H9 (cell line): ENCODE measurements at places on chromosomes 5 and 9. TPM values are rescaled to one million over a fixed set of nuclear protein-coding genes. Genes with fewer than 3 reads are reported as not detected.

The CCL28 gene
- total RNA-seq: not detected in 2 replicates

The LCN1 gene
- total RNA-seq: not detected in 2 replicates

The SOX30 gene
- total RNA-seq: 0.13 TPM in 1 of 2 replicates, not detected in the other

The TXNDC15 gene
- 31.3 and 31.7 TPM in 2 replicates for total RNA-seq

The ZBED3 gene
- total RNA-seq: 7.6 and 7.8 TPM in 2 replicates

The ENTPD8 gene
- 0.77 and 0.90 TPM in 2 replicates for total RNA-seq

The RNF183 gene
- total RNA-seq: 0.33 TPM in 1 of 2 replicates, not detected in the other

The SYK gene
- 7.9 and 8.0 TPM in 2 replicates for total RNA-seq

The GLDC gene
- total RNA-seq: 74.4 and 74.6 TPM in 2 replicates

The ECM2 gene
- not detected in 2 replicates for total RNA-seq

GRCh38 chr5:81363093-81363871, 30.7 kb downstream of the ACOT12 start:
- H3K36me3 ChIP-seq: no peaks in the 10 kb centered on the region
- H3K4me1 ChIP-seq: no peaks in the 10 kb centered on the region
- H3K27me3 ChIP-seq: no peaks in the 10 kb centered on the region
- DNase-seq: no peak
- H3K4me3 ChIP-seq: no peak overlapping the region

DNA sequence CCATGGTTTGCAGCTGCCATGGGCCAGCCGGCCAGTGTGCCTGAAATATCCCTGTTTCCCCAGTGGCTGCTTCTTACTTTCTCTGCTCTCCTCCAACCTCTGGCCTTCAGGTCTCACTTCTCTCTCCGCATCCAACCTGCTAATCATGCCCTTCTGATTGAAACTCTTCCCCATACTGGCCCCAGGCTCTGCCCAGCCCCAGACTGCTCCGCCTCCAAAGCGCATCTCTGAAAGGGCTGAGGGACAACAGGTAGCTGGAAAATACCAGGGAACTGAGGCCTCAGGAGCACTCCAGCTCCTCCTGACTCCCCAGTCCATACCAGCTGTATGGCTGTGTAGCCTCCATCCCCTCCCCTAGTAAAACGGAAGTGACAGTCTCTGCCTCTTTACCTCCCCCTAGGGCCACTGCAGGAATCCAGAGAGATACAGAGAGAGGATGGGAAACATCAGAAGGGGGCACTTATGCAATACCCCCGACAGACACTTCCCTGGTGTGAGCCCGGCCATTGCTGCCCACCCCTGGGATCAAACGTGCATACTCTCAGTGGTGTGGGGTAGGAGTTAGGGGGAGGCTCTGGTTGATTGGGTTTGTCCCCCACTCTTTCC, 34.2 kb downstream of the PAX5 start:
- peaks cover 16% of the 10 kb centered on the region; the same call in 1 of the 2 replicates for H3K27me3 ChIP-seq
- H3K36me3 ChIP-seq: no peaks in the 10 kb centered on the region; the same call in 1 of the 3 replicates
- no peak overlapping the region for H3K27ac ChIP-seq

- no peaks in the 10 kb centered on the region for H3K27me3 ChIP-seq
- H3K36me3 ChIP-seq: no peaks in the 10 kb centered on the region
- no peak overlapping the region for H3K4me3 ChIP-seq
These were observed 283.1 kb downstream of the GLIS3 start for GRCh38 chr9:4016789-4017188.

DNA sequence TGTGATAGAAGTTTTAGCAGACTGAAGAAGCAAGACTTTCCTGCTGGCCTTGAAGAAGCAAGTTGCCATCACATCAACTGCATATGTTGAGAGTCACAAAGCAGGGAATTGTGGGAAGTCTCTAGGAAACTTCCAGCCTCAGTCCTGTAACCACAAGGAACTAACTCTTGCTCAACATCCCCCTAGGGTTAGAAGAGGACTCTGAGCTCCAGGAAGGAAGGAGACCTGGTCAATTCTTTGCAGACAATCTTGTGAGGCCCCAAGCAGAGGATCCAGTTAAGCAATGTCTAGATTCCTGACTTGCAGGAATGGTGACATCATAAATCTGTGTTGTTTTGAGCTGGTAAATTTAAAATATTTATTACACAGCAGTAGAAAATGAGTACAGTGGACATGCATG, 18.6 kb upstream of the ZNF366 start:
- H3K36me3 ChIP-seq: no peaks in the 10 kb centered on the region
- H3K4me1 ChIP-seq: no peaks in the 10 kb centered on the region
- H3K27me3 ChIP-seq: no peaks in the 10 kb centered on the region
- no peak overlapping the region for H3K27ac ChIP-seq

DNA sequence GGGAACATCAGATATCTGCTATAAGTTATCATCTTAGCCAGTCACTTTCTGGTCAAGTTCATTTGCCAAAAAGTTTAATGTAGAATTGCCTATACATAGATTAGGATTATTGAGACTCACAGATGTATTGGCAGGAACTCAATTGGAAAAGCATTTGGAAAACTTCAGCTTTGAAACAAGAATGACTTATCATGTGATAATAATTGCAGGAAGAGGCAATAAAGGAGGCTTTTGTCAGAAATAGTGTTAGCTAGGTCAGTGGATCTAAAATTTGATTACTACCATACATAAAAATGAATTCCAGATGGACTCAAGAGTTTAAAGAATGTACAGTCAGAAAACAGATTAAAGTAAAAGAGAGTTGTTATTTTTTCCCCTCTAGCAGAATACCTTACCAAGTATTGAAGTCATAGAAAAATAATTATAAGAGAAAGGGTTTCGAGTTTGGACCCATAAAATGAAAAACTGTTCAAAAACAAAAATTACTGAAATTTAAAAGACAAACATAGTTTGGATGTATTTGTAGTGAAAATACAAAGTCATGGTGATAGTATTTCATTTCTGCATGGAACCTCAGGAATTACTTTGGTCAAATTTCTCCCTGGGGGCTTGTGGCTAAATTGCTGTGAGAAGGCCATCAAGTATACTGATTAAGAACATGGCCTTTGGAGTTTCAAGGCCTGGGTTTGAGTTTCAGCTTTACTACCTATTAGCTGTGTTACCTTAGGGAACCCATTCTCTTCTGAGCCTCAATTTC, 159.9 kb downstream of the TMEM38B start:
- no peaks in the 10 kb centered on the region; the same call in 1 of the 2 replicates for H3K4me1 ChIP-seq
- DNase-seq: no peak
- H3K27me3 ChIP-seq: no peaks in the 10 kb centered on the region
- no peaks in the 10 kb centered on the region for H3K36me3 ChIP-seq
- H3K4me3 ChIP-seq: no peak overlapping the region

GRCh38 chr5:81269751-81270393, 31.5 kb upstream of the ZCCHC9 start:
- peak; percentile 43 for DNase-seq
- H3K27me3 ChIP-seq: no peaks in the 10 kb centered on the region
- no peak overlapping the region for H3K27ac ChIP-seq
- peak overlapping the region; percentile 13; the same call in 2 of the 3 replicates for H3K4me3 ChIP-seq

- no peak for DNase-seq
- H3K36me3 ChIP-seq: no peaks in the 10 kb centered on the region
- H3K27me3 ChIP-seq: no peaks in the 10 kb centered on the region
- no peaks in the 10 kb centered on the region for H3K4me1 ChIP-seq
- no peak overlapping the region for H3K27ac ChIP-seq
These were observed 84.2 kb upstream of the PCSK1 start for GRCh38 chr5:96517295-96517694.

- no peaks in the 10 kb centered on the region for H3K4me1 ChIP-seq
- no peak overlapping the region for H3K27ac ChIP-seq
These were observed 17.7 kb downstream of the RALGDS start for GRCh38 chr9:133103183-133103986.

DNA sequence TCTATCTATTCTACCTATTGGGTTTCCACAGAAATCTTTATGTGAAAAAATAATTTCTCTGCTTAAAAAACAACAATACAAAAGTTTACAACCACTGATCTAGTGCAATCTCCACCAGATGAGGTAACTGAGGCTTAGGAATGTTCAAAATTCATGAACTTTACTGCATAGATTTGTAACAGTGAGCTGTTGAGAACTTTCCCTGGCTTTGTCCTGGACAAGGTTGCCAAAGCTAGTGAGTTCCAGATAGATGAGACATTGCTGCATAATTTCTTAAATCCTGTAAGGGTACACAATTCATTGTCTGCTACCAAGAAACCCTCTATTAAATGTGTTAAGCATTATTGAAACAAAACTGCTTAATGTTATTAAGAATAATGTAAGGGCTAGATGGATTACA, 102.7 kb downstream of the OSMR start:
- no peaks in the 10 kb centered on the region for H3K4me1 ChIP-seq
- no peaks in the 10 kb centered on the region for H3K27me3 ChIP-seq
- DNase-seq: no peak
- peaks cover 48% of the 10 kb centered on the region for H3K36me3 ChIP-seq
- no peak overlapping the region for H3K27ac ChIP-seq

DNA sequence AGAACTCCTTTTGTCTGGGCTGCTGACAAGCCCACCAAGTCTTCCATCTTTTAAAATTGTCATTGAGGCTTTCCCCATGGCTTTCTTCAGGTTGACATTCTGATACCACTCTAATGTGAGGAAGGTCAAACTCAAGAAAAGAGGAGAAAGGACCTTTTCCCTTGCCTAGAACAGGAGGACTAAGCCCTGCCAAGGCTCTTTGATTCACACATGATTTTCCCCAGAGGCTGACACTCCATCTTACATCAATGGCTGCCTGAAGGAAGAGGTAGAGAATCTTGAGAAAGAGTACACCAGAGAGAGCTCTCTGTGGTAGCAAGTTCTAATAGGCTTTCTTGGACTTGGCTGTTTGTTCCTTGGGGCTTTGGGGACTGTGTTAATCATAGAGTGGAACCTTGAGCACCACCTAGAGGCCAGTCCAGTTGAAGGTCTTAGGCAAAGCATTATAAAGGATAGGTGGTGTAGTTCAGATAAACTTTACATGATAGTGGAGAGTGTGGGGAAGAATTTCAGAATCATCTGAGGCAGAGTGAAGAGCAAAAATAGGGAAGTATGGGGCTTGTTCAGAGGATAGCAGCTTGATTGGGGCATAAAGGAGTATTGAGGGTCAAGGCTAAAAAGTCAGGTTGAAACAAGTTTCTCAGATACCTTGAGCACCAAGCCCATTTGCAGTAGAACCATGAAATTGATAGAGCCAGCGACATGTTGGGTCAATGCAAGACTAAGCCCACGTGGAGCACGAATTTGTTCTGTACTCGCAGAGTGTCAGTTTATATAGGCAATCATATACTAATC, 36.7 kb downstream of the NDFIP1 start:
- H3K27me3 ChIP-seq: no peaks in the 10 kb centered on the region
- no peaks in the 10 kb centered on the region for H3K4me1 ChIP-seq
- H3K4me3 ChIP-seq: no peak overlapping the region
- H3K27ac ChIP-seq: no peak overlapping the region

DNA sequence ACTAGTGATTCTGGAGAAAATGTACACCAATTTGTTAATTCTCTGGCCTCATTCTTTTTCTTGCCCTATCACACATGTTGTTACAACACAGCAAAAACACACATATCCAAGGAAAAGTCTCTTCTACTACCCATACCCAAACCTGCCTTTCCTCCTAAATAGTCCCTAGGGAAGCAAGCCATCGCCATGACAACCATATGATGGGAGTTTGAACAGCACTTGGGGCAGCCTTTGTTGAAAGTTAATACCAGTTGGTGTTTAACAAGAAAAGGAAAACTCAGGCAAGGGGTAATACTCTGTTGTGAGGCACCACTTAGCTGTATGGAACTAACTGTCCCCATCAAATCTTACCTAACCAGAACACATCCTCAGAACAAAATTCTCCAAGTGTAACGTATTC, 1.7 kb downstream of the TRPM3 start:
- H3K27me3 ChIP-seq: no peaks in the 10 kb centered on the region
- H3K4me3 ChIP-seq: peak overlapping the region; percentile 78
- H3K4me1 ChIP-seq: peaks cover 16% of the 10 kb centered on the region; the same call in 1 of the 2 replicates
- peak overlapping the region; percentile 97 for H3K27ac ChIP-seq
- H3K36me3 ChIP-seq: 0 out of 2 replicates have a peak, but pooled peaks cover 2% of the 10 kb centered on the region
- peak; percentile 36 for DNase-seq

- H3K27ac ChIP-seq: no peak overlapping the region
- DNase-seq: no peak
- no peak overlapping the region for H3K4me3 ChIP-seq
- no peaks in the 10 kb centered on the region for H3K36me3 ChIP-seq
- no peaks in the 10 kb centered on the region for H3K4me1 ChIP-seq
These were observed 93.5 kb downstream of the GNA14 start for GRCh38 chr9:77554586-77555105.

- no peaks in the 10 kb centered on the region for H3K36me3 ChIP-seq
- H3K4me1 ChIP-seq: no peaks in the 10 kb centered on the region
- no peaks in the 10 kb centered on the region for H3K27me3 ChIP-seq
- H3K27ac ChIP-seq: no peak overlapping the region
These were observed 26.6 kb upstream of the DAB2 start for GRCh38 chr5:39451276-39451941.

GRCh38 chr5:160175438-160176218, 53.7 kb upstream of the FABP6 start:
- H3K36me3 ChIP-seq: no peaks in the 10 kb centered on the region
- no peak overlapping the region for H3K4me3 ChIP-seq
- DNase-seq: no peak
- no peaks in the 10 kb centered on the region for H3K27me3 ChIP-seq

DNA sequence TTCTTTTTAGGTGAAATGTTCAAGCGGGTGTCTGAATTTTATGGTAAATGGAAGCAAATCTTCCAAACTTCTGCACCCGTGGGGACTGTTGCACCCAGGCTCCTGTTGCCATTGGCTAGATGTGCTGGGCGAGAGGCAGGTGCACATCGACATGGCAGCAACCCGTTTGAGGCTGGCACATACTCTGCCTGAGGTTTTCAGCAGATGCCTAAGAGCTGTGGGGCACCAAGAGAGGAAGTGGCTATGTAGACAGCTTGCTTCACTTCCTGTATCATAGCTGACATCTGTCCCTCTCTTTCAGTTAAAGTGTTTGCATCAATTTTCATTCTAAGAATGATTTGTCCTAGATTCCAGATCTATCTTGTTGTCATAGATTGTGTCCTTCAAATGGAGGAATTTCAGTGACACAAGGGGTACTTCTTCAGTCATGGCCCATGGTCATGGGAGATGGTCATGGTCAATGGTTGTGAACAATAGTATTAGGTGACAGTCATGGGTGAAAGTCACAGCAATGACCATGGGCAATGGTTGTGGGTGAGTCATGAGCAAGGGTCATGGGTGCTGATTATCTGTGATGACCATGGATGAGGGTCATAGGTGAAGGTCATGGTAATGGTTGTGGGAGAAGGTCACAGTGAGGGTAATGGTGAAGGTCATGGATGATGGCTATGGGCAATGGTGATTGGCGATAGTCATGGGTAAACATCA, 115.1 kb upstream of the IRX4 start:
- H3K27ac ChIP-seq: no peak overlapping the region
- peaks cover 6% of the 10 kb centered on the region; the same call in 2 of the 3 replicates for H3K36me3 ChIP-seq
- no peaks in the 10 kb centered on the region for H3K27me3 ChIP-seq
- DNase-seq: no peak

DNA sequence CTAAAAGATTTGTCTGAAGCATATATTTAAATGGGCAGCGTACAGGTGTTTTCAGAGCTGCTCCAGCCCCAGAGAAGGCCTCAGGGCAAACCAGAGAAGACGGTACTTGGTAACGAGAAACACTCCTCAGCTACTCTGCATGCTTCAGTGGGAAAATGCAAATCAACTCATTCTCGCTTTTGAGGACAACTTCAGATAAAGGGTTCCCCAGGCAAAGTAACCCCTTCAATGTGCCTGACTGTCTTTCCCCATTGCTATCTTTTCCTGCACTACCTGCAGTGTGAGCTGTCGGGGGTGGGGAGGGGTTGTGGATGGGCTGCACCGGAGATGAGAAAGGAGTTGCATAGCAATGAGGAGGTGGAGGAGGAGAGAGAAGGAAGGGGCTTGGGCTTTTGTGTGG, 339.7 kb upstream of the CLINT1 start:
- no peak overlapping the region for H3K4me3 ChIP-seq
- no peaks in the 10 kb centered on the region; the same call in 1 of the 2 replicates for H3K4me1 ChIP-seq
- no peak for DNase-seq
- H3K27me3 ChIP-seq: no peaks in the 10 kb centered on the region

- no peaks in the 10 kb centered on the region; the same call in 1 of the 2 replicates for H3K27me3 ChIP-seq
- DNase-seq: no peak
- H3K4me1 ChIP-seq: no peaks in the 10 kb centered on the region
- no peak overlapping the region for H3K27ac ChIP-seq
These were observed 67.8 kb downstream of the FGF1 start for GRCh38 chr5:142618130-142618523.
